Kidney capillary endothelial cell (primary cell): ENCODE measurements at places on chromosomes 13 and 19.

DNA sequence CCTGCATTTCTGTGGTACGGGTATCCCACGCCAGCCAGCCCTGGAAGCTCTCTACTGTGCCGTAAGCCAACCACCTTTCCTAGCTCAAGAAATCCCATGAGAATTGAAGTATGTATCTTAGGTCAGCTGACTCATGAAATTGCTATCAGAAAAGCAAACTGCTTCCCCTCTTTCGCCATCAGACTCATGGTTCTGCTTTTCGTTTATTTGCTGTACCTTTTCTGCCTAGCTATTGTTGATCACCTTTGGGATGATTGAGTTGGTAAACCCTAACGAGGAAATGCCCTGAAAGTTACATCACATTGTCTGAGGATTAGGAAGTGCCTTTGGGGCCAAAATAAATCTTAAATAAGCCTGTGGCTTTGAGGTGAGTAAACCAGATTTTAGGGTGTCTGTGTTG is at the start of gene ADGRE3:
Gene ADGRE3, minus strand, starts transcription at position 81 of the 400 bp plus-strand sequence. Its CDS starts 74 bp downstream, at position 7.
- no peak for DNase-seq

- no peak for DNase-seq
These were observed 5.0 kb upstream of the SPRY2 start for GRCh38 chr13:80345771-80346510.

GRCh38 chr19:9668544-9668943 is 6.4 kb downstream of the ZNF562 start:
- no peak for DNase-seq

DNA sequence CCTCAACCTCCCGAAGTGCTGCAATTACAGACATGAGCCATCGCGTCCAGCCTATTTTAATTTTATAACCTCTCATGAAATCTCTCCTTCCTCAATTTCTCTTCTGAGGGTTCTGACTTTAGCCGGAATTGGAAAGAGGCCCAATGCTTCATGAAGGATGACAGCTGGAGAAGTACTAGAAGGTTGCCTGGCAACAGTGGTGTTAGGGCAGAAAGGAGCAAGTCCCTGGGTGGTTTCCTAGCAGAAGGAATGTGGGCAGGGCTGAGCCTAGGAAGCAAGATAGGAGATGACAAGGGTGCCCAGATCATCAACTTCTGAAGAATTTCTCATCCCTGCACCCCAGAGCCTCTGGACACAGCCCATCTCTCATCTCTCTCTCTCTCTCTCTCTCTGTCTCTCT is 25.8 kb downstream of the CACNG6 start:
- no peak for DNase-seq

DNA sequence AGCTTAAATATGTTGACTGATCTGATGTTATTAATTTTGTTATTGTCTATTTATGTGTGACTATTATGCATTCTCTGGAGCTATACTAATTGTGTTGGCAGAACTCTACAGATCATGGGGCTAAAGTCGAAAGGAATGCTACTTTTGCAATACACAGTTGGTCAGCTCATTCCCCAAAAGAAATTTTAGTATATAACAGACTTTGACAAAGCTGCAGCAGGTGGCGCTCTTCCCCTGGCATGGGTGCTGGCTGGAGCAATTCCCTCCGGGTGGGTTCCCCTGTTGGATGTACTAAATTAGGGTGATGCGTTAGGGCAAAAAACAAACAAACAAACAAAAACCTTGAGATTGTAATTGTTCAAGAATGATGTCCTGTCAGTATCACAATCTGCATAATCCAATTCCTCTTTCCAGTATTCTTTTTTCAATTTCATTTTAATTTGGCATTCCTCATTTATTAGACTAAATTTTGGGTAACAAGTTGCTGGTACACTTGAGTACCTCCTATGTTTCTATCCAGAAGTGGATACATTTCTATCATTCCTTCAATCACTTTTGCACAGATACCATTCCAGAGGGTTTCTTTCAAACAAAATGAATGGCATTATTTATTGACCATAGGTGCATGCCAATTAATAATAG is 322.8 kb upstream of the EDNRB start:
- peak; percentile 21 for DNase-seq

DNA sequence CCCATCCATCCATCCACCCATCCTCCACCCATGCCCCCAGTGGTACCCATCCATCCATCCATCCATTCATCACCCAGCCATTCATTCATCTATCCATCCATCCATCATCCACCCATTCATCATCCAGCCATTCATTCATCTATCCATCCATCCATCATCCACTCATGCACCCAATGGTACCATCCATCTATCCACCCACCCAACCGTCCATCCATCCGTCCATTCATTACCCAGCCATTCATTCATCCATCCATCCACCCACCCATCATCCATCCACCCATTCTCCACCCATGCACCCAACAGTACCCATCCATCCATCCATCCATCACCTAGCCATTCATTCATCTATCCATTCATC is 5.3 kb downstream of the PLPPR3 start:
- no peak for DNase-seq

DNA sequence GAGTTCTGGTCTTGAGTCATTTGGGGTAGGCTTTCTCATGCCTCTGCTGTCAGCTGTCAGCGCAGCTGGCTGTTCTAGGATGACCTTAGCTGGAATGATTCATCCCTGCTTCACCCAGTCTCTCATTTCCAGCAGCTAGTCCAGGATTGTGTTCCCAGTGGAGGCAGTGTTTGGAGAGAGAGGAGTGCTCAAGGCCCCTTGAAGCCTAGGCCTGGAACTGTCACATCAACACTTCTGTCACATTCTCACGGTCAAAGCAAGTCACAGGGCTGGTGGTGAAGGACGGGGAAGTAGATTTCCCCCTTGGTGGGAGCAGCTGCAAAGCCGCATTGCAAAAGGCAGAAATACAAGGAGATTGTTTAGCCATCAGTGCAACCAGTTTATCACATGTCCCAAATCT is 15.2 kb downstream of the TPT1 start:
- no peak for DNase-seq

- DNase-seq, result no peak
These were observed 12.2 kb downstream of the CERS1 start for GRCh38 chr19:18883526-18884304.

DNA sequence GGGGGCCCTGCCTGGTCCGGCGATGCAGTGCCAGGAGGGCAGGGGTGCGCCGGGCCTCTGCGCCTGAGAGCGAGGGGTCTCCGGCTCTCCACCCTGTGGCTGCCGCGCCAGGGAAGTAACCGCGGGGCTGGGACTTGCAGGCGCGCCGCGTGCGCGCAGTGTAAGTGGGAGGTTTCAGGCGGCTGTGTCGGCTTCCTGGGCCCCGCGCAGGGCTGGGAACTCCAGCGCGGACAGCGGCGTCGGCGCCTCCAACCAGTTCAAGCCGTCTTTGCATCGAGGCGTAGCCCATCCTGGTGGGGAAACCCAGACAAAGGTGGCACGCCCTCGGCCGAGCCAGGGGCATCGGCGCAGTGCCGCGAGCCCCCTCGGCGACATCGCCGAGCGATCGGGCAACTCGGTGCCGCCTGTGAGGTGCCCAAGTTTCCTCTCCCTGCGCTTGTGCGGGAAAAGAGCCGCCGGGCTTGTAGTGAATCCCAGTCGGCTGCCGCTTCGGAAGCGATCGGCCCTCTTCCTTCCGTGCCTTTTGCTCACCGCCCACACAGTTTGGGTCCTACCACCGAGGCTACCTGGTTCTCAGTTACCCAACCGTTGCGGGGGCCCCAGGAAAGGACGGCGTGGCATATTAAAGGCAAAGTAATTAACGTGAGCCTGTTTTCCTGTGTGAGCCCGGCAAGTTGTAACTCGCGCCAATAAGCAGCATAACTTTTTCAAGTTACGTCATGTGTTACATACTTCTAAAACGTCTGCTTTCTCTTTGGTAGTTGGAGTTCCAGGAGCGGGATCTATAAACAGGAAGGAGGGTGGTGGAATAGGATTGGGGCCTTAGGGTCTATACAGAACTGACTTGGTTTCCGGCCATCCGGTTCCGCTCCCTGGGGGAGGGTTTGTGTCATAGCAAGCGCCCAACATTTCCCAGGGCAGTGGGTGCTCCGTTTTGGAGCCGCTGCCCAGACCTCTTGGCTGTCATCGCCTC is 1.2 kb downstream of the LRCH1 start:
- DNase-seq, result peak; percentile 94

DNA sequence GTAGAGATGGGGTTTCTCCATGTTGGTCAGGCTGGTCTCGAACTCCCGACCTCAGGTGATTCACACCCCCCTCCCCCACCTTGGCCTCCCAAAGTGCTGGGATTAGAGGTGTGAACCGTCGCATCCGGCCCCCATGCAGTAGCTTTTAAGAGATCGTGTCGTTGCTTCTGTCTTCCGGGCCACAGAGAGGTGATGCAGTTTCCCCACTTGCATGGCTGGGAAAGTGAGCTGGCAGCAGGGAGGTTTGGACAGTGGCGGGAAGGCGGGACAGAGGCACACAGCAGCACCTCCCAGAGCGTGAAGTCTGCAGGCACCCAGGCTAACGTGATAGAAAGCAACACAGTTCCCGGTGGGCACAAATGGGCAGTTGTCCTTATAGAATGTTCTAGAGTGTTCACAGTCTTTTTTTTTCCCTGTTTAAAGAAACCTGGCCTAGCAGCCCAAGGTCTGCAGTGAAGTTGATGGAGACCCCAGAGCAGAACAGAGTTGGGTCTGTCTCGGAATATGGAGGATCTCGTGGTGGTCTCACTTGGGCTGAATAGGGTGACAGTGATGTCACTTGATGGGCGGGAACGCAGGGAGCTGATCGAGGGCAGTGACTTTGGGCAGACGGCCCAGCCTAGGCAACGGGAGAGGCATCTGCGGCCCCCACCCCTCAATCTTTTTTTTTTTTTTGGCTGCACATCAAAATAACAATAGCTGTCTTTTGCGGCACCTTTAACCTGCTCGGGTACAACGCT is 4.9 kb downstream of the UHRF1 start:
- DNase-seq, result no peak

GRCh38 chr13:75076476-75076875 is 405.5 kb downstream of the TBC1D4 start:
- DNase-seq, result no peak
